ENCODE measurements at places on chromosomes 12 and 14.

GRCh38 chr14:71647086-71647784, 285.0 kb upstream of the RGS6 start:
- no peak for DNase-seq
- no peaks in the 10 kb centered on the region for H3K27me3 ChIP-seq
- no peak overlapping the region for H3K27ac ChIP-seq
- H3K36me3 ChIP-seq, result peaks cover 5% of the 10 kb centered on the region
- H3K4me1 ChIP-seq, result peaks cover 25% of the 10 kb centered on the region

GRCh38 chr14:76754586-76754985, 6.7 kb upstream of the VASH1 start:
- no peaks in the 10 kb centered on the region for H3K4me1 ChIP-seq
- no peak overlapping the region for H3K4me3 ChIP-seq
- H3K36me3 ChIP-seq, result no peaks in the 10 kb centered on the region
- DNase-seq, result peak; percentile 43

DNA sequence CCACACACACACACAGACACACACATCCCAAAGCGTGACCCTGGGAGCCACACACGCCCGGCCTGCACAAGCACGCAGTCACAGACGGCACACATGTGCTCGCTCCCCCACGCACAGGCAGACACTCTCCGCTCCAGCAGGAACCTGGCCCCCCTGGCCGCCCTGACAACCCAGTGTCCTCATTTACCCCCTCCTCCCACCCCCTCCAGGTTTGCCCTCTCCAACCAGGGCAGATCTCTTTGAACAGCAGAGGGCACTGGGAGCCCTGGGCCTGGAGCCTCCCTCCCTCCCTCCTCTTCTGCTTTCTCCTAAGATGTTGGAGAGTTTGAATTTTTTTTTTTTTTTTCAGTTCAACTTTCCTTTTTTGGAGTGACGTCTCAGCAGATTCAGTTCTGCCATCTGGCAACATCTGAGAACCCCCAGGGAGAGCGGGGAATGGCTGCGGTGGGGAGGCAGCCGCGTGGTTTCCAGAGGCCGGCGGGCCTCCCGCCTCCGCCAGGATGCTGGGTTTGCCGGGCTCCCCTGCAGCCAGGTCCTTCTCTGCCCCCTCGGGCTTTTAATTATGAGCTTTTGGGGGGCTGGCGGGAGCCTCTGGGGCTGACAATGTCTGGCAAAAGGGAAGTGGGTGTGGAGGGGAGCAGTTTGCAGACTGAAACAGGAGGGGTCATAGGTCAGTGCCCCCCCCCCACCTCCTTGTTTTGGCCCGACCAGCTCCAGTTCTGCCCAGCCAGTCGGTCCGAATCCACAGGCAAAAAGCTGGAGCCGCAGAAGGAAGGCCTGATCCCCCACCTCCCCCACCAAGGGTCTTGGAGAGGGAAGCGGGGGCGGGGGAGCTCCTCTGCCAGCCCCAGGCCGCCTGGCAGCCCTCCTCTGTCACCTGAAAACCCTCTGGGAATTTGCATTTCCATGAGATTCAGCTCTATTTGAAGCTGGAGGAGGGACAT, 1.3 kb upstream of the NCOR2 start:
- peak; percentile 86 for DNase-seq
- no peaks in the 10 kb centered on the region for H3K27me3 ChIP-seq
- H3K4me3 ChIP-seq, result peak overlapping the region; percentile 94

DNA sequence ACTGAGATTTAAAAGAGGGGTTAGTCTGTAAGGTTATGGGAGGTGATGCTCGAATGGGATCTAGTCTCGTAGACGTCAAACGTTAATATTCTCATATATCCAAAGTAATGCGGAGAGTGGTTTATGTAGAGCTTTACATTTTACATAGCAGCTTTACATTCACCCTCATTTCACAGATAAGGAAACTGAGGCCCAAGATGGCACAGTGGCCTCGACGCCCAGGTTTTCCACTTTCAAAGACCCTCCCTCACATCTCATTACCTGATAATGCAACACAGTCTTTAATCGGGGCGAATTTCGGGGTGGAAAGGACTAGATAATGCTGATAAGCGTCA, 450 bp upstream of the TDG start:
- no peaks in the 10 kb centered on the region for H3K4me1 ChIP-seq
- H3K27me3 ChIP-seq, result no peaks in the 10 kb centered on the region

- no peak for DNase-seq
- H3K27me3 ChIP-seq, result no peaks in the 10 kb centered on the region
- peak overlapping the region; percentile 53 for H3K4me3 ChIP-seq
- no peaks in the 10 kb centered on the region for H3K4me1 ChIP-seq
- peak overlapping the region; percentile 84 for H3K27ac ChIP-seq
Observed at GRCh38 chr12:98504368-98504617, 11.1 kb upstream of the TMPO start.

DNA sequence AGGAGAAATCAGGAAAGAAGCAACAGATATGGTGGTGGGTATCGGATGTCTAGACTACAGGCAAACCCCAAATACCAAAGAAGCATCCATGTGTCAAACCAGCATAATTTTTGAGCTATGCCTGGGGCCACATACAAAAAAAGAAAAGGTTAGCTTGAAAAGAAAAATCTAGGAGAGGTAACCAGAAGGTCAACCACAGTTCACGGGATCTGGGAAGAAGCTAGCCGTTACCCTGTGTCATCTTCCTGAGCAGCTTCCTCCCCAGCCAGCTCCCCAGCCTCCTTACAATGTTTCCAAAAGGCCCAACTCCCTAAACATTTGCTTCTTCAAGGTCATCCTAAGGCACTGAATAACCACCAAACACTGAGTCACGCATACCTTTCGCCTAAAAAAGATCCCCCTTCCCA, 3.1 kb downstream of the SINHCAF start:
- no peak overlapping the region for H3K4me3 ChIP-seq
- H3K36me3 ChIP-seq, result no peaks in the 10 kb centered on the region
- H3K4me1 ChIP-seq, result peaks cover 4% of the 10 kb centered on the region
- no peak for DNase-seq

DNA sequence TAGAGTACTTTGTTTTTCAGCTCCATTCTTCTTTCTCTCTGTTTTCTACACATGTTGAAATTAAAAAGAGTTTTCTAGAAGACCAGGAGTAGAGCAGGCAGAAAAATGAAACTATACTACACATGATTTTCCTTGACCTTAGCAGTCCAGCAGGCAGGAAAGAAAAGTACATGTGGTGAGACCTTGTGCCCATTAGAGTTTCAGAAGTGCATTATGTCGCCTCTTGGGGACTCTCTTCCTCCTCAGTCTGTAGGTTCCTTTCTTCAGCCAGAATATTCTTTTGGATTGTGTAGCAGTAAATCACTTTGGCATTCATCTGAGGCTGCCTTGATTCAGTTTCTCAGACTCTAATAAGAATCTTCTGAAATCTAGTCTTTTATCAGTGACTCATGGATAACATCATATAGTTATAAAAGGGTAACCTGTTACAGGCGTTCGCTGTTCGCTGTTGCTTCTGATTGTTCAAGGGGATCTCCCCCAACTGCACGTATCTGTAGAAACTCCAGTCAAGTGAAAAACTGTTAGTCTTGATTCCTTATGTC, 161.8 kb downstream of the ANO4 start:
- no peak overlapping the region for H3K4me3 ChIP-seq
- no peak overlapping the region for H3K27ac ChIP-seq
- H3K4me1 ChIP-seq, result peaks cover 6% of the 10 kb centered on the region

- H3K27ac ChIP-seq, result no peak overlapping the region
- no peak overlapping the region for H3K4me3 ChIP-seq
- H3K27me3 ChIP-seq, result no peaks in the 10 kb centered on the region
- DNase-seq, result no peak
Observed at GRCh38 chr14:42523666-42524065, 917.0 kb downstream of the LRFN5 start.

DNA sequence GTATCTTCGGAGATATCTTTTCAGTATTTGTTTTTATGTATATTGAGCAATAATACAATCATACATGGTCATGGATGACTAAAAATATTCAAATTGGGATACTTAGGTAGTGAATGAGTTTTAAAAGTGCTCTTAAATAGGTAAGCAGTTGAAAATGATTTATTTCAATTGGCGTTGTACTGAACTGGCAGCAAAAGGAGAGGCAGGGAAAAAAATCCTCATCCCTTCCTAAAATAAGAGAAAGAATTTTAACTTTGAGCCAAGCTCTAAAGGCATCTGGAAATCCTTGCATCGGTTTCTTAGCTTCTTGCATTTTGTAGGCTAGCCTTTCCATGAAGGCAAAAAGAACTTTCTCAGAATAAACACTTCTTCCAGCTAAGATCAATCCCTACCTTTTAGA, 125.2 kb downstream of the MGST1 start:
- no peak for DNase-seq
- H3K4me3 ChIP-seq, result no peak overlapping the region
- H3K4me1 ChIP-seq, result no peaks in the 10 kb centered on the region
- H3K27me3 ChIP-seq, result no peaks in the 10 kb centered on the region
- H3K36me3 ChIP-seq, result no peaks in the 10 kb centered on the region

DNA sequence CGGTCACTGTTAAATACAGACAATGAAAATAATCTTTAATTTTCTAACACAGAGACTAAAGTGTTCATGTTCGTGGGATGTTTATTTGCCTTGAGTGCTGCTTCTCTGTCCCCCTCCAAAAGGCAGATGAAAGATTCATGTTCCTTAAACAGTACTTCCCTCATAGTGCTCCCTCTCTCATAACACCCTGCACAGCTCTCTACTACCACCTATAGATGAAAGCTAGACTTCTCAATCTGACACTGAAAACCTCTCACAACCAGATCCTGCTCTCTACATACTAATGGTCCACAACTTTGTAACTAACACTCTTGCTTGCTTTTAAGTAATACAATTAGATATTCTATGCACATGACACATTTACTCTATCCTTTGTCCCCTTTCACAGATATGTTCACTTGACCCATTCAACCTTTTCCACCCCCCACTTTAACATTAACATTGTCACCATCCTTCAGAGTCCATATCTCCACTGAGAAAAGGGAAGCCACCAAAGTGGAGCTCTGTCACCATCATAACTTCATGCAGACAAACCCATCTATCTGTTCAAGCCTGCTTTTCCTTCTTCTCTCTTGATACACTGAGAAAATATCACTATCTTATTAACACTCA, 266.4 kb upstream of the USP15 start:
- H3K4me3 ChIP-seq, result no peak overlapping the region
- no peaks in the 10 kb centered on the region for H3K4me1 ChIP-seq
- no peak overlapping the region for H3K27ac ChIP-seq

DNA sequence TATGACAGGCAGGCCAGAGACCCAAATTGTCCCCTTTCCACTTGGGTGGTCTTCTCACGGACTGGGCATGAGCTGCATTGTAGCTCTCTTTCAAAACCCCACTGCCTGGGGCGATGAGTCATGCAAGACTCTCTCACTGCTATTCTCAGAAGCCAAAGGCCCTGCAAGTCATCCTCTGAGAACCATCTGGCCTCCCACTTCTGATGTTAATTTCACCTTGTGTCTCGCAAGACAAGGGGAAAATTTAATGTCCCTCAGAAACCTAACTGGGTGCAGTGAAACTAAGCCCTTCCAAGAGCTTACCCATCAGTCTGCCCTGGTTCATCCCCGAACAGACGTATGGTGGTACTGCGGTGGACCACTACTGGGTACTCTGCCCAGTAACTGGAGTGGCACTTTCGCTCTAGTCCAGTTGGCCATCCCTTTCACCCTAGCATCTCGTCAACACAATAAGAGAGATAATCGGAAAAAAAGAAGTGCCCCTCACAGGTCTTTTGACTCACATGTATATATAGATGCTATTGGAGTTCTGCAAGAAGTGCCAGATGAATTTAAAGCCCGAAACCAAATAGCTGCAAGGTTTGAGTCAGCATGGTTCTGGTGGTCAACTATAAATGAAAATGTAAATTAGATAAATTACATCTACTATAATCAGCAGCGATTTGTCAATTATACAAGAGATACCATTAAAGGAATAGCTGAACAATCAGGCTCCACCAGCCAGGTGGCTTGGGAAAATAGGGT, 31.3 kb upstream of the LALBA start:
- DNase-seq, result no peak
- H3K36me3 ChIP-seq, result no peaks in the 10 kb centered on the region
- H3K4me1 ChIP-seq, result no peaks in the 10 kb centered on the region
- no peak overlapping the region for H3K27ac ChIP-seq
- H3K27me3 ChIP-seq, result no peaks in the 10 kb centered on the region

DNA sequence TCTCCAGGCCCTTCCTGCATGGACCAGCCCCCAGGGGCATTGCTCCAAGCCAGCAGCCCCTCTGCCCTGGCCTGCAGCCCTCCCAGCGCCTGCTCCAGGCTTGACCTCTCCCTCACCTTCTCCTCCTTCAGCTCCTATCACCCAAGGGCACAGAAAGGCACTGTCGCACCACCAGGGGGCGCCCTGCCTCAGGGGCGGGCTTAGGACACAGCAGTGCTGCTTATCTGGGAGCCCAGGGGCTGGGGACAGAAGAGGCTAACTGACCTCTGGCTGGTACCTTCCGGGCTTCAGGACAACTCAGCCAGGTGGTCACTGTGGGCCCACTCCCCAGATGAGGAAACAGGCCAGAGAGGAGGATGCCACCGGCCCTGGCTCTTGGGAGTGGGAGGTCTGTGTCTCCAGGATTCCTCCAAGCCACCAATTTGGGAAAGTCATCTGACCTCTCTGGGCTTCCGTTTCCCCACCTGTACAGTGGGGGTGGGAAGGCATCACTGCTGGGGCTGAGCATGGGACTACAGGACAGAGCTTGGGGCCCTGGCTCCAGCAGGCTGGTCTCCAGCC, 25.3 kb upstream of the GPR132 start:
- H3K27ac ChIP-seq, result peak overlapping the region; percentile 98
- H3K36me3 ChIP-seq, result no peaks in the 10 kb centered on the region
- no peak overlapping the region for H3K4me3 ChIP-seq

Data from tibial artery (tissue), 4 donors.